Mononuclear cell (primary cell): ENCODE measurements at places on chromosomes 16 and 17. TPM values are rescaled to one million over a fixed set of nuclear protein-coding genes. Genes with fewer than 3 reads are reported as not detected.

The SOX8 gene
- total RNA-seq = 1.0 TPM

The TSEN54 gene
- 14.7 TPM for total RNA-seq

The WFDC1 gene
- total RNA-seq = 0.10 TPM

The ABCC12 gene
- total RNA-seq = not detected

The CTRB2 gene
- total RNA-seq = not detected

The HBQ1 gene
- total RNA-seq = not detected

The CA10 gene
- total RNA-seq = 0.10 TPM

The RCVRN gene
- total RNA-seq = 0.10 TPM

The ACE gene
- 1.3 TPM for total RNA-seq

The HSPB9 gene
- not detected for total RNA-seq

The KCNH4 gene
- total RNA-seq = under 0.01 TPM

The CARD14 gene
- total RNA-seq = under 0.01 TPM

The CIAPIN1 gene
- total RNA-seq = 30.6 TPM

The HS3ST3A1 gene
- total RNA-seq = 1.7 TPM

The TEX14 gene
- total RNA-seq = 0.31 TPM

The LRRC46 gene
- total RNA-seq = not detected

The CACNG5 gene
- not detected for total RNA-seq

The TNFRSF12A gene
- total RNA-seq = 8.2 TPM

The SDR42E1 gene
- 2.8 TPM for total RNA-seq

The KDM6B gene
- 88.1 TPM for total RNA-seq

The MYCBPAP gene
- 0.73 TPM for total RNA-seq

The YBX2 gene
- total RNA-seq = not detected
